Epithelial cell of prostate (primary cell): ENCODE measurements at places on chromosomes 16 and 17.

DNA sequence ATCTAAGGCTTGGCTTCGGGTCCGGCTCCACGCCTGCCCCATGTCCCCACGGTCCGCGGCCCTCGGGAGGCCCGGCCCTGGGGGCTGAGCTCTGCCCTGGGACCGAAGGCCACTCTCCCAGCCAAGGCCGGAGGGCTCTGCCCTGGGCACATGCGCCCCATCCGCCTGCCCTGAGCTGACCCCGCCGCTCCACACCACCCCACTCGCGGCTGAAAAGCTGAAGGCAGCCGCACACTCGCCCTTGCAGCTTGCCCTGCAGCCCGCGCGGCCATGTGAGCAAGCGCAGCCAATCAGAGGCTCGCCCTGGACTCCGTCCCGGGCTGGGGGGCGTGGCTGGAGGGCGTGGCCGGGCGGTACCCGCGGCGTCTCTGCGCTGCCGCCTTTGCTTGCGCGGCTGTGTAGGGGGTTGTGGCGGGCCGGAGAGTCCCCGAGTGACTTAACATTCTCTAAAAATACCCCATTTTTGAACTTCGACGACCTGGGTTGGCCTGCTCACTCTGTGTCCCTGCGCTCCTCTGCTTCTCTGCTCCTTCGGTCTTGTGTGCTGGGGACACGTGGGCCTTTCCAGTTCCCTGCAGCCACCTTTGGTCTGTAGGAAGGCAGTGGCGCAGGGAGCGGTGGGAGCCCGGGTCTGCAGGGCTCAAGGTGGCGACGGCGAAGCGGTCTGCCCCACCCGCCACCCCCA is 8.8 kb upstream of the MAP2K3 start:
- no peak for DNase-seq

DNA sequence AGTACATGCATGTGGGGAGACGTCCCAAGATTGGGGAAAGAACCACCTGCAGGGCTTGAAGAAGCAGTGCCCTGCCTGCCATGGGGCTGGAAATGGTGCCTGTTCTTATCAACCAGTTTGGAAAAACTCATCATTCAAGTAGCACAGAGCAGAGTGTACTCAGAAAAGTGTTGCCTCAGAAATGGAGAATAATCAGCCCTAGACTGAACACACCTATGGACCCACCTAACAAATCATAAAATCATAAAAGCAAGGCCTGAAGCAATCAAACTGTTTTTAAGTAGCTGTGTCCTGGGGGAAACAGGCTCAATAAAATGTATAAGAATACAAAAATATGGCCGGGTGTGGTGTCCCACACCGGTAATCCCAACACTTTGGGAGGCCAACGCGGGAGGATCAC is 11.2 kb downstream of the QRICH2 start:
- DNase-seq = no peak

DNA sequence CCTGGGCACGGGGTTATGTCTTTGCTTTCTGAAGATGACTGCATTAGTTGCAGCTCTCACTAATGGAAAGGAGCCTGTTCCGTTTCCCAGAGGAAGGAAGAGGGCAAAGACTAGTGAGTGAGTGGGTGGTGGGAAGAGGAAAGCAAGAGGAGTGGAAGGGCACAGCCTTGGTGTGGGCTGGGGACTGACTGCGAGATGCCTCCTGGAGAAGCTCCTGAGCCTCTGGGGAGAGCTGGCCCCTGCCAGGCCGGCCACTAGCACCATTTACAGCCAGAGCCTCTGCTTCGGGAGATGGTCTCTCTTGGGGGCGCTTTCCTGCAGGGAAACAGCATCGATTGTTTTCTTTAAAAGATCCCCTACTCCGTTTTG is 825 bp upstream of the RHBDL3 start:
- DNase-seq = no peak

GRCh38 chr16:84836234-84836647 is 16.5 kb downstream of the CRISPLD2 start:
- no peak for DNase-seq

GRCh38 chr16:89373355-89374110 is 116.8 kb downstream of the ANKRD11 start:
- DNase-seq = no peak

DNA sequence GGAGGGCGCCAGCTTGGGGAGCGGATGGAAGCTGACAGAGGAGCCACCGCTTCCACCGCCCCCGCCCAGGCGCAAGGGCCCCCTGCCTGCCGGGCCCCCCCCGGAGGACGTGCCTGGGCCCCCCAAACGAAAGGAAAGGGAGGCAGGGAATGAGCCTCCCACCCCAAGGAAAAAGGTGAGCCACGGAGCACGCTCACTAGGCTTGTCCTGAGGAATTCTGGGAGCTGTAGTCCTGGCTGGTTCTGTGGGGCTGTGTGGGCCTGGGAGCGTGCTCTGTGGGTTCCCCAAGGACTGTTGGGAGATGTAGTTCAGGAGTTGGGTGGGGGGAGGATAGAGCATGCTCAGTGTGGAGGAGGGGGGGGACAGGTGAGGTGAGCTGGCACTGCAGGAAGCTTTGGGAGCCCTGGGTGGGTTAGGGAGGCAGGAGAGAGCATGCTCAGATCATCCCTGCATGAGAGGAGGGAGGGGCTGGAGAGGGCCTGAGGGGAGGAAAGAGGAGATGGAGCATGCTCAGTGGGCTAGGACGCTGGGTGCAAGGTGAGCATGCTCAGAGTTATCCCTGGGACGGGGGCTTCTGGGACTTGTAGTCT is 4.5 kb downstream of the FBXL19 start:
- DNase-seq = no peak

DNA sequence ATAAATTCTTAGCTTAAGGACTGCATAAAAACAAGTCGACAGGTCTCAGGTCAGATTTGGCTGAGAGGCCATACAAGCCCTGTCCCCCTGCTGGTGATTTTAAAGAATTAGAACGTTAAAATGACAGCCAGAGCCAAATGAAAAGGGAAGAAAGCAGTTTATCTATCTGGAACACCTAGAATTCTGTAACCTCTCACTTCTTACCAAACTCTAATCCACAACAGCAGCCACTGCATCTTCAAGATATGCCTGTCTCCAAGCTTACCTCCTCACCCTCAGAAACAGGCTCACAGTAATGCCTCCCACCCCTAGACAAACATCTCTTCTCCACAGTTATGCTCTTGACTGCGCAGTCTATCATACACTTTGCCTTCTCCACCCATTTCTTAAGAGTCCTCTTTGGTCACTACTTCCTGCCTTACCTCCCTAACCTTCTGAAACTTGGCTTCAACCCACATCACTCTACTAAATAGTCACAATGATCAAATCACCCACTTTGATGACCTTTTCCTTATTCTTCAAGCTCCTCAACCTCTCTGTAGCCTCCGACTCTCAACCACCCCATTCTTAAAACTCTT is 14.2 kb downstream of the ANKFY1 start:
- no peak for DNase-seq
